Nucleus accumbens (tissue), 56 donors: ENCODE measurements at places on chromosomes 11 and 22.

- no peak for DNase-seq
Measured at GRCh38 chr11:108206171-108206570, 16.3 kb downstream of the NPAT start.

DNA sequence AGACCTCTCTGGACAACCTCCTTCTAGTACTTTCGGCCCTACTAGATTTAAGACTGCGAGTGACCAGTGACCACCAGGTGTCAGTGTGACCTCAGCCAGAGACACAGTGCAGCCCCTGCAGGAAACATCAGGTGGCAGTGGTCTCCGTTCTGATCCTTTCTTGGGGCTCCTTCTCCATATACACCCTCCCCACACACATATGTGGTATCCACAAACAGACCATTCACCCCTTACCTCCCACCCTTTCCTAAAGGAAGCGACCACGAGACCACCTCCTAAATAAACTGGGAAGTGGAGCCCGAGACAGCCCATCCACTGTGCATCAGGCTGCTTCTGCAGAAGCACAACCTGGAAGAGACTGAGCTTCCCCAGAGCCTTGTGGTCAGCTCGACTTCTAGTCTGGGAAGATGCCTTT, 38.5 kb upstream of the CYP2D6 start:
- DNase-seq = no peak

GRCh38 chr11:119337581-119338317, 2.9 kb downstream of the C1QTNF5 start:
- no peak for DNase-seq

DNA sequence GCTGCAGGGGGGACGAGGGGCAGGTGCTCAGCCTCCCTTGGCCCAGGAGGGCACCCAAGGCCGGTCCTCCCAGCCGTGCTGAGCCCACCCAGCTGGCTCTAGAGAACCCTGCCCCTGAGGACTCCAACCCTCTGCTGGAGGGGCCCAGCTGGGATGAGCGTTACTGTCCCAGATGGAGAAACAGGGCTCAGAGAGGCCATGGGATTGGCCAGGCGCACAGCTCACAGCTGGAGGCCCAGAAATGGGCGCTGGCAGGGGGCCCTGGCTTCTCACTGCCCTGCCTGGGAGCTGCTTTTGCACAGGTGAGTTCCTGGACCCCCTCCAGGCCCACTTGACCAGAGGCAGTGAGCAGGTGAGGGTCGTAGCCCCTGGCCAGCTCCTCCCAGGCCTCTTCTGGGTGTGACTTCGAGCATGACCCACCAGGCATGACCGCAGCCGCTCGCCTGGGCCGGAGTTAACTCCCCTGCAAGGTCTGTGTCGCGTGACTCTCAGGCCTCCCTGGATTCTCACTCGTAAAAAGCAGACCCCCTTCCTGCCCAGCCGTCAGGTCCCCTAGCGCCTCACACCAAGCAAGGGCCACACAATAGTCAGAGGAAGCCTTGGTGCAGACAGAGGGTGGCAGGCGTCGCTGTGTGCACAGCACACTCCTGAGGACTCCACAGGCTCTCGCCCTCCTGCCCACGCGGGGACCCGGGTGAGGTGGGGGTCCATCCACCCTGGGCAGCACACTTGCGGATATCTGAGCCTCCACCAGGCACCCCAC, 19.7 kb upstream of the IL17REL start:
- no peak for DNase-seq

DNA sequence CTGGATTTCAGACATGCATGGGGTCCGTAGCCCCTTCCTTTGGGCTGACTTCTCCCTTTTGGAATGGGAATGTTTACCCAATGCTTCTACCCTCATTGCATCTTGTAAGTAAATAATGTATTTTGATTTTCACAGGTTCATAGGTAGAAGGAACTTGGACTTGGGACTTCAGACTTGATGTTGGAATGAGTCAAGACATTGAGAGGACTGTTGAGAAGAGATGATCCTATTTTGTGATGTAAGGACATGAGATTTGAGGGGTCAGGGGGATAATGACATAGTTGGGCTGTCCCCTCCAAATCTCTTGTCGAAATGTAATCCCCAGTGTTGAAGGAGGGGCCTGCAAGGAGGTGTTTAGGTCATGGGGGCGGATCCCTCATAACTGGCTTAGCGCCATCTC, 933 bp upstream of the KRTAP5-10 start:
- DNase-seq = no peak

DNA sequence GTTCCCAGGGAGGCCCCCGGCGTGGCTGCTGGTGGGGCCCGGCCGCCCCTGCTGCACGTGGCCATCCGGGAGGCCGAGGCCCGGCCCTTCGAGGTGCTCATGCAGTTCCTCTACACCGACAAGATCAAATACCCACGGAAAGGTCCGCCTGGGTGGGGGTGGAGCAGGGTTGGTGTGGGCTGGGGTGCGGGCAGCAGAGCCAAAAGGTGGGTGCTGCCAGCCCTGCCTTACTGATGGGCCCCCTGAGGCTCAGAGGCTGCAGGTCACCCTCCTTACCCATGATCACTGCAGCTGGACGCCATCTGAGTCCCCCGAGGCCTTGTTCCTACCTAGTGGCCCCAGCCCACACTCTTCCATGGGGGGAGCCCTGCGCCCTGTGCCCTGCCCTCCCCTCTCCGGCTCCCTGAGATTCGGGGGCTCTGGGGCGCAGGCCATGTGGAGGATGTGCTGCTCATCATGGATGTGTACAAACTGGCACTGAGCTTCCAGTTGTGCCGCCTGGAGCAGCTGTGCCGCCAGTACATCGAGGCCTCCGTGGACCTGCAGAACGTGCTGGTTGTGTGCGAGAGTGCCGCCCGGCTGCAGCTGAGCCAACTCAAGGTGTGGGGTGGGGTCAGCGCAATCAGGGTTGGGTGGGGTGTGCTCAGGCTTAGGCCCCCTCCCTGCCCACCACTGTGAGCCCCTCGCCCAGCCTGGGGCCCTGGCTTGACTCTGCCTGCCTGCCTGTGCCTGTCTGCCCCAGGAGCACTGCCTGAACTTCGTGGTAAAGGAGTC, 7.6 kb downstream of the THAP7 start:
- no peak for DNase-seq

DNA sequence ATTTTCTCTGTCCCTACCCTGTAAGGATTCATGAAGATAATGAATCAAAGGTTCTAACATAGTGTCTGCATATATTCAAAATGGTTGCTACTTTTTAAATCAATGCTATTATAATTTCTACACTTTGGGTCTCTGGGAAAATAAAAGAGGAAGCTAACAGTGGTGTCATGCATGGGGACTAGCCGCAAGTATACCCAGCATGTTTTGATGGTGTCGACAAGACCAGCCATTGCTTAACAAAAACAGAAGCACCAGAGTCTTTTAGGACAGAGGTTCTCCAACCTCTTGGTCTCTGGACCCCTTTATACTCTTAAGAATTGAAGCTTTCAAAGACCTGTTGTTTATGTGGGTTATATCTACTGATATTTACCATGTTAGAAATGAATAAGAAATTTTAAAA, 37.8 kb downstream of the RNF141 start:
- no peak for DNase-seq
